ENCODE measurements at places on chromosomes 4 and X.

- DNase-seq = no peak
Measured at GRCh38 chrX:155262970-155263754, 1.1 kb downstream of the RAB39B start.

GRCh38 chr4:5753766-5754528 is 42.9 kb downstream of the EVC start:
- DNase-seq = no peak

- no peak for DNase-seq
Measured at GRCh38 chr4:152283801-152284470, 252.0 kb downstream of the FBXW7 start.

DNA sequence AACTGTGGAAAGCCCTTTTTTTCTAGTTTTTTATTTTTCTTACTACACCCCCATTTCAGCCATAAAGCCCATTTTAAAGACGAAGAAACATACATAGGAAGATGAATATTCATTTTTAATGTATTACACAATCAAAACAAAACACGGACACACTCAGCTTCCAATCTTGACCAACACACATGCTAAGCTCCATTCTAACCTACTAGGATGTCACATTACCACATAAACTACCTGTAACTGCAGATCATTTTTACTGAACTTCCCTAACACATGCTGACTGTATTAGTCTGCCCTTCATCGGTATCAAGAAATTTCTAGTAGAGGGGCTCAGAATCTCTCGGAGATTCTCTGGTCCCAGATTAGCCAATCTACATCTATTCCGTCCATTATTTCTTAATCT is 1.8 kb downstream of the CCNI start:
- DNase-seq = no peak

DNA sequence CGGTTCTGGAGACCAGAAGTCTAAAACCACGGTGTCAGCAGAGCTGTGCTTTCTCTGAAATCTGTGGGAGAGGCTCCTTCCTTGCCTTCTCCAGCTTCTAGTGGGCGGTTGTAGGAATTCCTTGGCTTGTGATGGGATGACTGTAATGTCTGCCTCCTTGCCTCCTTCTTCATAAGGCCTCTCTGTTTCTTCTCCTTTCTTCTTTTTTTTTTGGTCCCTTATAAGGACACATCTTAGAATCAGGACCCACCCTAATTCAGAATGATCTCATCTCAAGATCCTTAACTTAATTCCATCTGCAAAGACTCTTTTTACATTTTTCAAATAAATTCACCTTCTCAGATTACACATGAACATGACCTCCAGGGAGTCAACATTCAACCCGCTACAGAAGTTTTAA is 186.9 kb downstream of the STK32B start:
- no peak for DNase-seq

DNA sequence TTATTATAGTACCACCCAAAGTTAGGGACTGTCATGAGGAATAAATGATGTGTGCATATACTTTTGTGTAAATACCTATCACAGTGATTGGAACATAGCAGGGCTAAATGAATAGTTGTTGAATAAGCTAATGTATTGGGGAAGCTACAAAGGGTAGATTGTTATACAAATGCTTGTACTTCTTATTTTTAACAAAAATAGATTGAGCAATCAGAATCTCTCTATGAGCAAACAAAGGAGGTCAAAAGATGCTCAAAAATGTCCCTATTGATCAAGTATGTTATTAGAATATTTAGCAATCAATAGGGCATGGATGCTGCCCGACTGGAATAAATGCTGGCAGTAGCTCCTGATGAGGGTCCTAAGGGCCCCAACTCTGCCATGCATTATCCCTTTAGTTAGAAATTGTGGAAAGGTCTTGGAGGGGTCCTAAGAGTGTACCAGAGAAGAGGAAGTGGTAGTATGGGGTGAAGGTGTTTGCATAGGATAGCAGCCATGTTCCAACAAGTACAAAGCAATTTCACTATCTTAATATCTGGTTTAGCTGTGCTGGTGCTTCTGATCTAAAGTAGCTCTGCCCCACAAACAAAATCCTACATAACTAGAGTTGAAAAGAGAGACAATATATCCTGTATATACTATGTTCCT is 33.1 kb upstream of the TAPT1 start:
- no peak for DNase-seq

- no peak for DNase-seq
Measured at GRCh38 chr4:83118869-83119268, 4.3 kb upstream of the PLAC8 start.

- no peak for DNase-seq
Measured at GRCh38 chrX:23732704-23733103, 10.4 kb downstream of the ACOT9 start.

DNA sequence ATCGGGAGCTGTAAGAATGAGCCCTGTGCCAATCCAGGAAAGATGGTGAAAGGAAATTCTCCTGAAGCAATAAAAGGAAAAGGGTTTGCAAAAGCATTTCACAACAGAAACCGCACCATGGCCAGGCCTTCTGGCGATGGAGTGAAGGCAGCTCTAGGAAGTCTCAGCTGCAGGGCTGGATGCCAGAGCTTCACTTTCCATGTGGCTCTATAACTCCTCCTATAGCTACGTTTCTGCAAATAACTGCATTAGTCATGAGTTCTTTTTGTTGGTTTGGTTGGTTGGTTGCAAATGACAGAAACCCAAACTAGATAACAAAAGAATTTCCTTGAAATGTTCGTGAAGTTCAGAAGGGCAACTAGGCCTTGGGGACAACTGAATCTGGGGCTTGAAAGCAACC is 84.6 kb downstream of the RELL1 start:
- no peak for DNase-seq

GRCh38 chr4:169571435-169571834 is 40.9 kb downstream of the NEK1 start:
- DNase-seq = no peak

DNA sequence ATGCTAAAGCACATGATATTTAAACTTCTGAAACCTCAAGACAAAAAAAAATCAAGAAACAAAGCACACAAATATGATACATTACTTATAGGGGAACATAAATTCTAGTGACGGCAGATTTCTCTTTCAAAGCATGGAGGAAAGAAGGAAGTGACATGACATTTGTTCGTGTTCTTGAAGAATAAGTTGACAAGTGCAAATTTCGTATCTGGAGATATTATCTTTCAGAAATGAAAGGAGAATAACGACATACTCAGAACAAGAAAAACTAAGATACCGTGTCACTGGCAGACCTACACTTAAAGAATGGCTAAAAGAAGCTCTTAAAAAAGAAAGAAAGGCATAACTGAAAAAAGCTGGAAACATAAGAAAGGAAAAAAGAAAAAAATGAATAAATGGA is 16.6 kb downstream of the CENPVL2 start:
- DNase-seq = no peak

Measured in NCI-H1436 treated with DMSO at 0.1 percent for 48 hours (cell line).